ENCODE measurements at places on chromosomes 12 and 14.

DNA sequence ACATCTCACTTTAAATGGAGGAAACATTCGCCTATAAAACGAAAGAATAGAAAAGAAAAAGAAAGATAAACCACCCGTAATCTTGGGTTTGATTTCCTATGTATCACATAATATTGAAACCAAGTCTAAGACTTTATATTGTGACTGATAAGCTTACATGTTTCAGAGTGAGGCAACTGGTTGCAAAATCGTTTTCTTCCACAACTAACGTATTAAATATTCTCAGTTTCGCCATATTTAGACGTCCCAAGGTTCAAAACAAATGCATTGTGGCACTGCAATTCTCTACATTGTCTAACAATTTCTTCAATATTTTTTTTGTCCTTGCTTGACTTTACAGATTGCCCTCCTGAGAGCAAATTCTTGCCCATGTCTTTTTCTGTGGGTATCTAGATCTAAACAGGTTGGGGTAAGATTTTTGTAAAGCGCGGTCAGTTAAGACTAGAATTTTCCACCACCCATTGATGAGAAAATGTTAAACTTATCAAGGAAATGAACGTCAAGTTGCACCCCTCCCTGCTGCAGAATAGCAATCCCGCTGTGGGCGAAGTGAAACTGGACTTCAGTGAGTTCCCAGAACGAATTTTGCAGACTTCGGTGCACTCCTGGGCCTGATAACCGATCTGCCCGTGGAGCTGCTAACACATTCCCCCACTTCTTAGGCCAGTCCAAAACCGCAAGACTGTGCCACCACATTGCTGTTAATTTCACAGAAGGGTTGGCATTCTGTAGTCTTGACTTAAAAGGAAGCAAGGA lies 2.7 kb downstream of the TBX3 start:
- no peak for DNase-seq

- no peak for DNase-seq
Measured at GRCh38 chr12:111112311-111113098, 192.1 kb upstream of the MYL2 start.

DNA sequence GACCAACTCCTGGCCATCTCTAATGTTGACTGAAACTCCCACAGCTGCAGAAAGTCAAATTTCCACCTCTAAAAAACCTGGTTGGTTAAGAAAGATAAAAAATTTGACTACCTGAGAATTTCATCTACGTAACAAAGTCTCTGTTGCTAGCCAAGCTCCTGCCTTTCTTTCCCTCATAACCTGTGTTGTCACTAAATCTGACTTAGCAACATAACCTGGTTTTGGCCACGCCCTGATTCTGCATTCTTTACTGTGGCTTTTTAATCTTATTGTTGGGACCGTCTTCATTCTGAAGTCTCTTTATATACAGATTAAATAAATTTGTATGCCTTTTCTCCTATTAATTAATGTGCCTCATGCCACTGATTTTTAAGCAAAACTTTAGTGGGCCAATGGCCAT lies 16.1 kb upstream of the CD69 start:
- DNase-seq = no peak

- no peak for DNase-seq
Measured at GRCh38 chr14:78359581-78359980, 189.4 kb downstream of the NRXN3 start.

DNA sequence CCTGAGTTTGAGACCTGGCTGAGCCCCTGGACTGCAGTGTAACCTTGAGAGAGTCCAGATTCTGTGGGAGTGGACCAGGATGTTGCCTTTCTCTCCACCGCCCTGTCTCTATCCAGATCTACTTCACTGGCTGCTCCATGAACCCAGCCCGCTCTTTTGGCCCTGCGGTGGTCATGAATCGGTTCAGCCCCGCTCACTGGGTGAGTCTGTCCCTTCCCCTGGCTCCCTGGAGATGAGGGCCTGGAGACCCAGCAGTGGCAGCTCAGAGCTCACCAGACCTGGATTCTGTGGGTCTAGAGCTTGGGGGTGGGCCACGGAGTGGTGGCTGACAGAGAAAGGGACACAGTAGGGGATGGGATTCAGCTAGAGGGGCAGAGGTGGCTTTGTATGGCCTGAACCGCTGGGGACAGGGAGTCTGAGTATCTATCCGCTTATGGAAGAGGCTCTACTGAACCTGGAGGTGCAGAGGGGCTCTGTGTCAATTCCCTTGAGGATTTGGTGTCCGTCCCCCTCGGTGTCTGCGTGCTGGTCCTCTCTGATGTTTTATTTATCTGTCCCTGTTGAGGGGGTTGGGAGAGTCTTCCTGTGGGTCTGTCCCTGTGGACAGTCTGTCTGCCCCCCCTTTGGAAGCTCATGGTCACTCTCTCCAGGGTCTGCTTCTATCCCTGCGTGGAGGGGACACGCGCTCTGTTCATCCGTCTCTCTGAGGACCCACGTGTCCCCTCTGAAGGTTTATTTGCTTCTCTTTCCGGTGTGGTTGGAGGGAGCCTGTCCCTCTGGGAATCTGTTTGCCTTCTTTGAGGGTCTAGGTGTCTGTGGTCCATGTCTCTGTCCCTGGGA lies 2.5 kb downstream of the AQP5 start:
- DNase-seq = no peak

DNA sequence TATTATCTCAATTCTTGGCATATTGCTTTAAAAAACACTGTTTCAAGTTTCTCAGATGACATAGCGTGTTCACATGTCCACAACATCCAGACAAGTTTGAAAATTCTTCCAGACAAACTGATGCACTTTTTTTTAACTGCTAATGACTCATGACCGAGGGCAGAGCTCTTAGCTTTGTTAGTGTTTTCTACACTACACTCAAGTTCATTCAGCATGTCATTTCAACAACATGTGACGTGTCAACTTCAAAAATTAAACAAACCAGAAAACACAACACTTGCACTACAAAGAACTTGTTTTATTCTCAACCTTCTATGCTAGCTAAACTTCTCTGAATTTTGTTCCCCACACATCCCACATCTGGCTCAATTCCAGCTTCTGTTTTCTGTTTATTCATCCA lies 1186.3 kb upstream of the FLRT2 start:
- DNase-seq = no peak

DNA sequence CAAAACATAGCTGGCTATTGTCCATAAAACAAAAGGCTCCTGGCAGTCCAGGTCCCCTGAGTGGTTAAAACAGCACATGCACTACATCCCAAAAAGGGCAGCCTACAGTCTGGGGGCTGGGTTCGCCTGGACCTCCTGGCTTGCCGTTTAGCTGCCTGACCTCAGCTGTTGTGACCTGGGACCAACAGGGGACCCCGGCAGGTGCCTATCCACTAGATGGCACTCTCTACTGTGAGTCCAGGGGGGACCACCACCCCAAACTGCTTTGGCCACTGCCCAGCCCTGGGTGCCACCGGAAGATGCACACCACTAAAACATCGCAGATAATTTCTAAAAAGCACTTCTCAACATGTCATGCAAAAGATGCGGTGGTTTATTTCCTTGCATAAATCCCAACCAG lies 2.9 kb upstream of the RTL1 start:
- DNase-seq = no peak

GRCh38 chr14:68935761-68936214 lies 43.3 kb downstream of the ACTN1 start:
- no peak for DNase-seq

GRCh38 chr12:100229036-100229635 lies 28.5 kb downstream of the ACTR6 start:
- no peak for DNase-seq

DNA sequence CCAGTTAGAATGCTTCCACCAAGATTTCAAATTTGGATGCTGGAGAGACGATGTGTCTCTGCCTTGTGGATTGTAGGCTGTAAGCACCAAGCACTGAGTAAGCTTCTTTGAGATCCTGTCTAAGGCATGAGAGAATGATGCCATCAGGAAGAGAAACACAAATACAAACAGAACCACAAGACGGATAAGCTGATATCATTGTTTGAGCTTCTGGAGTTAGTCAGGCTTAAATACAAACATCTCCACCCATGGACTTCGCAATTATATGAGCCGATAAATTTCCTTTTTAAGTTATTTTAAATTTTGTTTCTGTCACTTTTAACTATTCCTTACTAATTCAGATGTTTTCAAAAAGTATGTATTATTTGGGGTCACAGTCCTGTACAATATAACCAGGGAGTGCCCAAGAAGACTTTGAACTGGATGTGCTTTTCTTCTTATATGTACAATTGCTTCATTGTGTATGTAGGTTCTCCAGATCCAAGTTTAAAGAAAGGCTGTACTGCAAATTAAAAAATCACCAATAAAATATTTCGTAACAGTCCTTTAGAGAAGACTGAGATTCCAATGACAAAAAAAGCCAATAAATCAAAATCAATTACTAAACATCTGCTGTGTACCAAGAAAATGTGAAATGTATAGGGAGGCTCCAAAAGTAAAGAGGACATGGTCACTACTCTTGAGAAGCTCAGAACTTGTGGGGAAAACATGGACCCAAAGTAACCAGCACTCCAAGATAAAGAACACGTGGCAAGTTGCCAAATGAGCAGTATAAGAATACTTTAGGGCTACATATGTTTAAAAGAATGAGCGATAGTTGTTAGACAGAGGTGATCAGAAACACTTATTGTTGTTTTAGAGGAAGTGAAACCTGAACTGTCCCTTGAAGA lies 274.1 kb downstream of the ADAMTS20 start:
- DNase-seq = no peak

DNA sequence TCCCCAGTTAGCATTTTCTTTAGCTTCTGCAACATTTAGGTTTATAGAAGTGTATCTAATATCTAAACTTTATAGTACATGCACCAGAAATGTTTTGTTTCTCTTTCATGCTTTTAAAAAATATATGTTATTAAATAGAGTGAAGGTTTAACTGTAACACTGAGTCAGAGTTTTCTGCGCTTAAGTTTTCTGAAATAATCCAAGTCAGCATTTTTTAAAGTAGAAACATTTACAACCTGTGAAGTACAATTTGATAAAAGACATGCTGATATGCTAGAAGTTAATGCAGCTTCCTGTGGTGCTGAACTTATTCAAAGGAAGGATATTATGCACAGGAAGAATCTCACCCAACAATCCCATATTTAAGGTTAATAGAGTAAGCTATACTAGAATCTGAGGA lies 1096.8 kb downstream of the LRFN5 start:
- no peak for DNase-seq

- peak; percentile 16 for DNase-seq
Measured at GRCh38 chr14:104461676-104462449, 117.7 kb upstream of the C14orf180 start.

GRCh38 chr14:32354716-32355115 lies 25.6 kb downstream of the AKAP6 start:
- no peak for DNase-seq

- no peak for DNase-seq
Measured at GRCh38 chr14:33229269-33229929, 290.7 kb downstream of the NPAS3 start.
